ENCODE measurements at places on chromosomes 4 and X.

- no peak for DNase-seq
Measured at GRCh38 chrX:81261576-81261975, 59.7 kb downstream of the SH3BGRL start.

GRCh38 chr4:72326692-72327632 is 242.1 kb downstream of the ADAMTS3 start:
- peak; percentile 10 for DNase-seq

DNA sequence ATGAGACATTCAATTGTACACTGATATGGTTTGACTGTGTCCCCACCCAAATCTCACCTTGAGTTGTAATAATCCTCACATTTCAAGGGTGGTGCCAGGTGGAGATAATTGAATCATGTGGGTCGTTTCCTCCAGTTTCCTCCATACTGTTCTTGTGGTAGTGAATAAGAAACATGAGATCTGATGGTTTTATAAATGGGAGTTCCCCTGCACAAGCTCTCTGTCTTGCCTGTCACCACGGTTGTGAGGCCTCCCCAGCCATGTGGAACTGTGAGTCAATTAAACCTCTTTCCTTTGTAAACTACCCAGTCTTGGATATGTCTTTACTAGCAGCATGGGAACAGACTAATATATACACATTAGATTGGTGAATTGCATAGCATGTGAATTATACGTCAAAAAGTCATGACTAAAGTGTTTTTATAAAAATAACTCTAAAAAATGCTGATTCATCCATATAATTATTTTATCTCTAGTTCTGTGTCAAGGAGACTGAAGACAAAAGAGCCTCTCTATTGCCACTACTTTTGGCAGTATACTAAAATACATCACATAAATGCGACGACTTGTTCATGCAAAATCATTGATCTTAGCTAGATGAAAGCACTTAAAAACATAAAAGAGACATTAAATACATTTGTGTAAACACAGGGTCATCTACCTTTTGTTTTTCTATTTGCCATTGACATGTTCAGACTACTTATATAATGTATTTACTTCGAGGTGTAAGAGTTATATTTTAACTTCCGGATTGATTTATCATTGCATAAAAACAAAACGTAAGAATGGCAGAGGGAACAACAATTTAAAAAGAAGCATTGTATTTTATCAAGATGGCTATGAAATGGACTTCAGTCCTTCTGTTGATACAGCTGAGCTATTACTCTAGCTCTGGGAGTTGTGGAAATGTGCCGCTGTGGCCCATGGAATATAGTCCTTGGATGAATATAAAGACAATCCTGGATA is 50.1 kb downstream of the YTHDC1 start:
- no peak for DNase-seq

- DNase-seq, result no peak
Measured at GRCh38 chr4:119110121-119110520, 25.5 kb upstream of the MYOZ2 start.

DNA sequence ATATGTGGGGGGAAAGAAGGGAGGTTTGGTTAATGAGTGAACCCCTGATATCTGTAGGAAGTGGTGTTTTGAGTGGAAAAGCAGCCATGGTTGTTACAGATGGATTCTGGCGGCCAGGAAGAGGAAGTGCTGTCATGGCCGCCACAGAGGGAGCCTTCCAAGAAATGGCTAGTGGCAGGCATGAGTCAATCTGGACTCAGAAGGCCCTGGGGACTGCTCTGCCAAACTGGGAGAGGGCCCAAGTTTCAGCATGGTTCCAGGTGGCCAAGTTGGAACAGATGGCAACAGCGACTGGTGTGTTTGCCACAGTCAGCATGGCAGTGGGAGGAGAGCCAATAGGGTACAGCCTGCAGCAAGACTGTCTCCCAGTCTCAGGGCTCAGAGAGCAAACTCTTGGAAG is 32.5 kb downstream of the ETDB start:
- DNase-seq, result no peak

- DNase-seq, result peak; percentile 21
Measured at GRCh38 chr4:24067367-24068193, 177.7 kb upstream of the PPARGC1A start.

DNA sequence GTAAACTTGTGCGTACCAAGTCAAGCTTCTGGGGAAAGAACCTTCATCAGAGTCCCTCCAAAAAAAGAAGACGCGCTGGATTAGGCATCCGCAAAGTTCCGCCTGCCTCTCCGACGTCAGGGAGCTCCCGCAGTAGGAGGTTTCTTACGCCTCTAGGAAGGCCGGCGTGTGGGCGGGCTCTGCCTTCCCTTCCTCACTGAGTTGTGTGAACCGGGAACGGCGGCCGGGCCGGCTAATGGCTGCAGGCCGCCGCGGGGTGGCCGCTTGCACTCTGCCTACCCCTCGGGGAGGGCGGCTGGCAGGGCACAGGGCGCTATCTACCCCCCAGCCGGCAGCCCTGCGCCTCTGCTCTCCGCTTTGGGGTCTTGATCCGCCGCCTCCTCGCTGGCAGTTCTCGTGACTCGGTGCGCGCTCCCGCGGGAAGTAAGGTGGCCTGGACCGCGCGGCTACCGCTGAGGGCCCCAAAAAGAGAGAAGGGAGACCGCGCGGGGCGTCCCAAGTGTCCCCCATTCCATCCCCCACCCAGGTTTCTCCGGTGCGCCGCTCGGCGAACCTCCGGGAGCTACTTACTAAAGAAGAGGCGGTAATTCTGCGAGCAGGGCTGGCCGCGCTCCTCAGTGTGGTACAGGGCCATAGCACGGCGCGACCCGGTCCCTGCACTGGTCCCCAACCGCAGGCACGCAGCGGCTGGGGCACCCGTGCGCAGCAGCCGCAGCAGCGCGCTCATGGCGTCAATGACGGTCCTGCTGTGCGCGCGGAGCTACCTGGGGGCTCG is at the start of gene PPA2:
PPA2 (minus strand) TSS at position 739 of the 775 bp plus-strand sequence; CDS start at position 727, 12 bp downstream.
- DNase-seq, result peak; percentile 82

GRCh38 chr4:120842031-120842430 is 80.5 kb downstream of the PRDM5 start:
- peak; percentile 8 for DNase-seq

DNA sequence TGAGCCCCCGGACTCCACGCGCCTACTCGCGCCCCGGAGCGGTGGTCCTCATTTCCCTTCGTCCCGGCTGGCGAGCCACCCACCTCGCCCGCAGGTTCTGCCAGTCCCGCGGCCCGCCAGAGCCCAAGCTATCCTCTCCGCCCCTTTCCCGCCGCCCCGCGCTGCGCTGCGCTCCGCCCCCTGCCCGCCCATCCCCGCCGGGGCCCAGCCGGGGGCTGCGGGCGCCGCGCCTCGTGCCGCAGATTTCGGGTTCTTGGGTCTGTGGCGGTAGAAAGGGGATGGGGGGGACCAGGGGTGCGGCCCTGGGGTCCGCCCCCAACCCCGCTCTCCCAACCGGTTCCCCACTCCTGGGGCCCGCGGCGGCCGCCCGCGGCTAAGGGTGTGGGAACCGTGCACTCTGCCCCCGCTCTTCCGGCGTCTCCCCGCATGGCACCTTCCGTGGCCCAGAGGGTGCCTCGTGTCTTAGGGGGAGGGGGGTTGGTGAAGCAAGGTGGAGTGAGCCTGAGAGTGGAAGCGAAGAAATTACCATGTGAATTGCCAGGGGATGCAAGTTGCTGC is 650.8 kb upstream of the DIPK2B start:
- DNase-seq, result peak; percentile 35

DNA sequence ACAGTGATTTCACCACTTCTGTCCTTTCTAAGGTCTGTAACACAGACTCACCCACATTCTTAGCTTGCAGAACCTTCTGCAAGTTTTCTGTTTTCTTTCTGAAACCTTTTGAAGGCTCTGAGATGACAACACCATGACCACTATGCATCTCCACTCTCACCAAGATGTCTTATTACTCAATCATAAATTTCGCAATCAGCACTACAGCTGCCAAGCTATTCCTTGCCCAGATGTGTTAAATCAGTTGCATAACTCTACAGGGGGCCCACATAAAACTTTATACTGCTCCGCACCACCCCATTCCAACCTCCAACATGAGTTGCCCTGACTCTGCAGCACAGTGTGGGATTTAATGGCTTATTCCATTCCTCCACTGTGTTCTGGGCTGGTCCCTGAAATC is 229.9 kb downstream of the COL25A1 start:
- no peak for DNase-seq

DNA sequence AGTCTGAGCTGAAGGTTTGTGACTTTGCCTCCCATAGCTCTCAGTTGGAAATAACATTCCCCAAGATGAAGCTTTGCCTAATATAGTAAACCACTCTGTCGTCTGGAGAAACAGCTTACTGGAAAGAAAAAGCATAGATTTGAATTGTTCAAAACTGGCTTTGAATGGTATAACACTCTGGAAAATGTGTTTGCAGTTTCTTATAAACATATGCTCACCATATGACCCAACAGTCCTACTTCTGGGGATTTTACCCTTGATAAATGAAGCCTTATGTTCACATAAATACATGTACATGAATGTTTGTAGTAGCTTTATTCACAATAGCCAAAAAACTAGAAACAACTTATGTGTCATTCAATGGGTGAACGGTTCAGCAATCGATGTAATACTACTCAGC is 10.2 kb downstream of the VEGFD start:
- no peak for DNase-seq
